Omental fat pad (tissue), 4 donors: ENCODE measurements at places on chromosomes 6 and 20. TPM values are rescaled to one million over a fixed set of nuclear protein-coding genes. Genes with fewer than 3 reads are reported as not detected.

DNA sequence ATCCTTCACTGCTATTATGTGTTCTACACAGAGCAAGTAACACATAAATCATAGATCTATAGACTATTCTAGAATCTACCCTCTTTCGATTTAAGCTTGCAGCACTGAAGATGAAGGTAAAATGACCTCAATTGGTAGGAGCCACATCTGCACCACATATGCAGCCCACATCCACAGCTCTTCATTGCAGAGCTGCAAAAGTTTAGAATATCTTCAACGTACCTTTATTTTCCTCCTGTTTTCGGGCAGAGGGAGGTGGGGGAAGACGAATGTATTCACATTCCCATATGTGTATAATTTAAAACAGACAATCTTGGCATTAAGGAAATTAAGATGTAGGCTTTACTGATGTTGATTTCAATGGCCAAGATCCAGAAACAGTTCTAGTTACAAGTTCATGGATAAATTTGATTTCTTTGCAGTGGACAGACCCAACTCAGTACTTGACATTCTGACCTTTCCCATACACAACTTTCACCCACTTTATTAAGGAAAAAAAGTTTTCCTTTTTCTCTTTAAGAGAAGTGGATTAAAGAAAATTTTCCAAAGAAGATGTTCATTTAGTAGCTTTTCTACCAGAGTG lies 14.0 kb downstream of the EPB41L2 start:
- DNase-seq: no peak

GRCh38 chr20:44739942-44740341 lies 5.7 kb upstream of the KCNK15 start:
- no peak for DNase-seq

GRCh38 chr6:73506246-73506645 lies 14.6 kb downstream of the EEF1A1 start:
- no peak for DNase-seq

DNA sequence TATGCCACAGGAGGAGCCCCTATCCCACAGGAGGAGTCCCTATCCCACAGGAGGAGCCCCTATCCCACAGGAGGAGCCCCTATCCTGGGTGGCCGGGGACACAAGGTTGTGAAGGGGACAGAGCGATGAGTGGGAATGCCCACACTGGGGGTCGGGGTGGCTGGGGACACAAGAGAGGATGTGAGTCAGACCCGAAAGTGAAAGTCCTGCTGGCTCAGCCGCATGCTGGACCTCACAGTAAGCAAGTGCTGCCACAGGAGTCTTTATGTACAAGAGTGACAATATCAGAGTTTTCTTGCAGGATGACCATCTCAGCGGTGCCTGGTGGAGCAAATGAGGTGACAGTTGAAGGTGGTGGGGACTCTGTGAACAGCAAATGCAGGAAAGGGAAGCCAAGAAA lies 93.7 kb downstream of the PSMB1 start:
- no peak for DNase-seq

- no peak for DNase-seq
Measured at GRCh38 chr6:116969211-116969863, 92.3 kb downstream of the RFX6 start.

DNA sequence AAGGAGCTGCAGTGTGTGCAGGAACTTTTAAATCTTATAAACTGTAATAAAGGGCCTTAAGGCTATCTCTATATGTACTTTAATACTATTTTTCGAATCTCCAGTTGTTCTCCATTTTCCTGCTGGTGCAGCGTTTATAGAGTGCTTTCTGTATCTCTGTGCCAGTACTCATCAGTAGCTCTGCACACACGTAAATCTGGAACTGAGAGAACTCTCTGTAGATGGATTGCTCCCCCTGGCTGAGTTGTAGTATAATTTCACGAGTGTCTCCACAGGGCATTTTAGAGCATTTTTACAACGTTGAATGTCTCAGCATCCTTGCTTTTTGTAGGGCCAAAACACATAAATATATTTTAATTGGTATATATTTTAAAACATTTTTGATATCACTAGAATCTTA lies 256.5 kb downstream of the TRDN start:
- DNase-seq: no peak

- no peak for DNase-seq
Measured at GRCh38 chr6:121302882-121303281, 31.4 kb downstream of the TBC1D32 start.

DNA sequence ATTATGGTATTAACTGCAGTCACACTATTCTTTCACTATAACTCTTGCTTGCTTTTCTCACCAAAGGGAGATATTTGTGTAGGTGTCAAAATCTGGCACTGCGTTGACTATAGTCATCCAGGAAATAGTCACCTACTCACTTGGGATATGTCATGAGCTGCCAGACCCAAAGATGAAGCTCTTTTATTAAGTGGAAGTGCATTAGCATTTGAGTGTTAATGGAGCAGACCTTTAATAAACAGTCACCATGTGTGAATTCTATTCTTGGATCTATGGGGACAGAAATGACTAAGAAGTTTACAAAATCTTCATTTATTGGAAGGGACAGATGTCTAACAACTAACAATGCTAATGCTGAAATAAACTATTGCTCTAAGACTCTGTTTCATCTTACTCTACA lies 130.1 kb upstream of the NEDD9 start:
- no peak for DNase-seq

GRCh38 chr6:14969126-14969525 lies 276.7 kb upstream of the JARID2 start:
- DNase-seq: no peak

The CRISP2 gene
- not detected for total RNA-seq

The HCRTR2 gene
- total RNA-seq: not detected

The SENP6 gene
- 125 TPM for total RNA-seq

The COL19A1 gene
- not detected for total RNA-seq

The CBLN4 gene
- 0.13 TPM for total RNA-seq

The CST4 gene
- total RNA-seq: not detected

The TRIM10 gene
- 0.09 TPM for total RNA-seq

The KHDC1L gene
- not detected for total RNA-seq
